ENCODE measurements at places on chromosomes 1 and 21. TPM values are rescaled to one million over a fixed set of nuclear protein-coding genes. Genes with fewer than 3 reads are reported as not detected.

The SASS6 gene
- polyA plus RNA-seq: 18.5 TPM

The MDM4 gene
- polyA plus RNA-seq: 22.6 TPM

The PTCH2 gene
- 0.64 TPM for polyA plus RNA-seq

The MFAP2 gene
- not detected for polyA plus RNA-seq

The C2CD4D gene
- polyA plus RNA-seq: not detected

The PLA2G2D gene
- polyA plus RNA-seq: not detected

The S100A8 gene
- polyA plus RNA-seq: not detected

The TRIM46 gene
- polyA plus RNA-seq: 0.41 TPM

The LEMD1 gene
- polyA plus RNA-seq: not detected

The BLACAT1 gene
- polyA plus RNA-seq: 1.3 TPM

The SPTA1 gene
- polyA plus RNA-seq: 47.5 TPM

The FAM43B gene
- polyA plus RNA-seq: not detected

The MARCKSL1 gene
- 262 TPM for polyA plus RNA-seq

The F13B gene
- not detected for polyA plus RNA-seq

The CELA3B gene
- polyA plus RNA-seq: not detected

The MTARC2 gene
- not detected for polyA plus RNA-seq

The SPRR2G gene
- not detected for polyA plus RNA-seq

The CXADR gene
- polyA plus RNA-seq: 0.08 TPM

The TSPAN2 gene
- polyA plus RNA-seq: not detected

The MACF1 gene
- 96.3 TPM for polyA plus RNA-seq

The CNIH3 gene
- polyA plus RNA-seq: 0.70 TPM

The AGT gene
- polyA plus RNA-seq: not detected

The PKLR gene
- polyA plus RNA-seq: 50.4 TPM

The DMBX1 gene
- 3.4 TPM for polyA plus RNA-seq

The SPRR2E gene
- polyA plus RNA-seq: not detected

The ZNF648 gene
- polyA plus RNA-seq: 0.11 TPM

The METTL25B gene
- polyA plus RNA-seq: 57.4 TPM

The ZSWIM5 gene
- polyA plus RNA-seq: not detected
